ENCODE measurements at places on chromosomes 2 and 18.
A peak's percentile ranks its signal among the peaks of the same experiment; 100 is the strongest.

DNA sequence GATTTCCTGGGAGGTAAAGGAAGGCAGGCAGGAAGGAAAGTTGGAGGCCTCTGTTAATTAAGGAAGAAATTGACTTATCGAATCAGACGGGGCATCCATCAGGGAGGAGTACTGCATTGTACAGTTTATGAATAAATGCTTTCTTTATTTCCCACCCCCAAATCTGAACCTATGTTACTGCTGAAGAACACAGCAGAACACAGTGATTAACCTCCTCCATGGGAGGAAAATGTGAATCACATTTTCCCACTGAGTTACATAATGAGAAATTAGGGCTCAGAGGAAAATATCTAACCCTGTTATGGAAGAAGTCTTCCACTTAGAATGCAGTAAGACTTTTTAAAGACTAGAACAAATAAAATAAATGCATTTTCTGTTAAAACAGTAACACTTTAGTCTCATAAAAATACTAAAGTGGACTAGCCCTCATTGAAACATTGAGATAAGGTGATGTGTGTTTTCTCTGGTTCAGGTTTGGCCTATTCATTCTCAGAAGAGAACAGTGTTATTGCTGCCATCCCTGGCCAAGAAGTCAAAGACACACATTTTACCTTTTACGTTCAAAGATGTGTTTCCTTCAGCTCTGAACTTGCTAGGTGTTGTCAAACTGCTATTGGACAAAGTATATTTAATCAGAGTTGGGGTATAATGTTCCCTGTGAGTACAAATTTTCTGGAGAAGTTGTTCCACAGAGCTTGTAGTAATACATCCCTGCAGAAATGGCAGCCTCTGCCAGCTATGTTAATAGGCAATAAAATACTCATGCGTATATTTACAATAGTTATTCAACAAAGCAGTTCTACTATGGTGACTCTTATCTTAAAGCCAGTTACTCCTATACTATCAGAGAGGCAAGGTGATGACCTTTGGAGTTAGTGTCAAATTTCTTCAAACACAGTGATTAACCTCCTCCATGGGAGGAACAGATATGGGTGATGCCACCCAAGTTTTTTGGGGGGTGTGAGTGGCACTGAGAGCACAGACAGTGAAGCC lies 11.1 kb downstream of the DNAH6 start:
- no peak for DNase-seq

DNA sequence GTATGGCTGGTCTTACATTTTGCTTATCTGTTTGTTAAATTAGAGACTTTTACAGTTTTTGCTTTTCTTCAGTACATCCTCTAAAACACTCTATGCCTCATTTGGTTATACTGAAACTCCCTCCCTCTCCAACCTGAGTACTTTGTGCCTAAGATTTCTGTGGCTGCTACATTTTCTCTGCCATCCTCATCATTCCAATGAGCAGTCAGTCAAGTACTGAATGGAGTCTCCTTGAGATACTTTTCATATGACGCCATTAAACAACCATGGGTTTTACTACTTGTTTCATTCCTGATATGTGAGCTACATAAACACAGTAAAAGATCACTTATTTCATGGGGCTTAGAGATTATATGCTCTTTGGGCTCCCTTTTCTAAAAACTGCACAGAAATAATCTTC lies 196.7 kb upstream of the EPC2 start:
- no peak for DNase-seq

- no peak for DNase-seq
Observed at GRCh38 chr2:112153501-112153900, 15.3 kb downstream of the FBLN7 start.

GRCh38 chr2:75994759-75995158 lies 284.0 kb upstream of the GCFC2 start:
- no peak for DNase-seq

GRCh38 chr18:74715865-74716712 lies 118.4 kb downstream of the ZNF407 start:
- no peak for DNase-seq

DNA sequence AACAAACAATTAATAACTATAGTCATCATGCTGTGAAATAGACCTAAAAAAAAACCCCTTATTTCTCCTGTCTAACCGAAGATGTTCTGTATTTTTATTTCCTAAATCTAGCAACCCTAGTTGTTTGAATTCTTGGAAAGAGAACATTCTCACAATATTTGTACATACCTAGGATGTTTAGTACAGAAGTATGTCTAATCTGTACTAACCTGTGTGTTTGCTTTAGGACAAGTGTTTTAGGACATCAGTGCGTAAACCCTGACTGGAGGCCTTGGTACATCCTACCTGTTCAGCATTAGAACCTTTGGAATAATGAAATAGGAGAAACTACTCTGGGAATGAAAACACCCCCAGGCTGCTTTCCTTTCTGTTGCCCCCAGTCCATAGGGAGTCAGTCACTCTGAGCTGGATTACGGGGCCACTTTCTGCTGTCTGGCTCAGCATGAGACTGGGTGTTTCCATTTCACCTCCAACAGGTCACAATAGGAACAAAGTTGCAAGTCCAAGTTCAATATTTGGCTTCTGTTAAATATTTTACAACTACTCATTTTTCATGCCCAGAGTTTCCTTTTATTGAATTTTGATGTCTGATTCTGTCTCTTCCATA lies 114.7 kb downstream of the MTX2 start:
- DNase-seq = no peak

- no peak for DNase-seq
Observed at GRCh38 chr18:79631096-79631507, 48.5 kb upstream of the CTDP1 start.

GRCh38 chr2:234478121-234478858 lies 18.6 kb downstream of the ARL4C start:
- no peak for DNase-seq

GRCh38 chr2:66573821-66574233 lies 138.9 kb downstream of the MEIS1 start:
- no peak for DNase-seq

GRCh38 chr2:21539685-21540084 lies 415.9 kb downstream of the TDRD15 start:
- no peak for DNase-seq

DNA sequence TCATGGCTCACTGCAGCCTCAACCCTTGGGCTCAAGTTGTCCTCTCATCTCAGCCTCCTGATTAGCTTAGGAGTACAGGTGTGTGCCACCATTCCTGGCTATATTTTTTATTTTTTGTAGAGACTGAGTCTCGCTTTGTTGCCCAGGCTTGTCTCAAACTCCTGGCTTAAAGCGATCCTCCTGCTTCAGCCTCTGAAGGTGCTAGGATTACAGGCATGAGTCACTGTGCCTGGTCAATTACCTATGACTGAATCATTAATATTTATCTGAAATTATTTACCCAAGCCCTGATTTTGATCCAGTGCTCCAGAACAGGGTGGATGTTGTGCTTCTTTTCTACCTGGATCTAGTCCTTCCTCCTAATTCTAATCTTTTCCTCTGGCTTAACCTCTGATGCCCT lies 87.8 kb downstream of the MAP2 start:
- no peak for DNase-seq

- no peak for DNase-seq
Observed at GRCh38 chr2:170323743-170324142, 145.8 kb downstream of the MYO3B start.

- DNase-seq = no peak
Observed at GRCh38 chr2:181037922-181038321, 57.5 kb downstream of the UBE2E3 start.

DNA sequence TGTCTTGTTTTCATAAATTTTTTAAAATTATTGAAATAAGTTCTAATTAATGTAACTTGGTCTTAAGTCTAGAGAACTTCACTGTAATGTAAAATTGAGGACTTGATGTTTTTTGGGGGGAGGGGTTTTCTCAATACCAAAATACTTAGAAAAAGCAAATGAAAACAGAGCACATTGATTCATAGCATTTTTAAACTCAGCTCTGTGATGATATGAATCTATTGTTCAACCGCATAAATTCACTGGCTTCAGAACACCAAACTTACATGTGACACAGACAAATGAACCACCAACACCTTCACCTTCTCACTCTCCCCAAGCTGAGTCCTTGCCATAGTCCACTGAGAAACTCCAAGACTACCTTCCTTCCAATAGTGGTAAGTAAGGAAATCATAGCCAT lies 108.2 kb downstream of the ZNF521 start:
- no peak for DNase-seq

- DNase-seq = no peak
Observed at GRCh38 chr2:80638783-80639182, 334.2 kb upstream of the LRRTM1 start.

- DNase-seq = peak; percentile 64
Observed at GRCh38 chr2:209472112-209472832, 48.4 kb downstream of the MAP2 start.

DNA sequence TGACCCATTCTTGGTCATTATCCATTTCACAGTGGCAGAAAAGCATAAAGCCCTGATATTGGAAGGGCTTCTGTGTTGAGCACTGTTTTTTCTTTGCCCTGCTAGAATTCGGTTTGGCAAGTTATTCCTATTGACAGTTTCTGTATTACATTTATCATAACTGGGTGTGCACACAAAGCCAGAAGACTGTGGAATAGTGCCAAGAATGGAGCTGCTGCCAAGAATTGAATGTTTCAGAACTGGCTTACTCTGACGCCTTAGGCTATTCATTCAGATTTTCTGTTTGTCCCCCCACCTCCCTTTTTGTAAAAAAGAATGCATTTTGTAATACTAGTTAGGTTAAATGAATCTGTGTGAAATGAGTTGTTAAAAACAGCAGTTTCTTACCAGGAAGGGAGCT lies 12.7 kb downstream of the KDM3A start:
- DNase-seq = no peak

- no peak for DNase-seq
Observed at GRCh38 chr2:237446338-237446665, 32.3 kb upstream of the COL6A3 start.

DNA sequence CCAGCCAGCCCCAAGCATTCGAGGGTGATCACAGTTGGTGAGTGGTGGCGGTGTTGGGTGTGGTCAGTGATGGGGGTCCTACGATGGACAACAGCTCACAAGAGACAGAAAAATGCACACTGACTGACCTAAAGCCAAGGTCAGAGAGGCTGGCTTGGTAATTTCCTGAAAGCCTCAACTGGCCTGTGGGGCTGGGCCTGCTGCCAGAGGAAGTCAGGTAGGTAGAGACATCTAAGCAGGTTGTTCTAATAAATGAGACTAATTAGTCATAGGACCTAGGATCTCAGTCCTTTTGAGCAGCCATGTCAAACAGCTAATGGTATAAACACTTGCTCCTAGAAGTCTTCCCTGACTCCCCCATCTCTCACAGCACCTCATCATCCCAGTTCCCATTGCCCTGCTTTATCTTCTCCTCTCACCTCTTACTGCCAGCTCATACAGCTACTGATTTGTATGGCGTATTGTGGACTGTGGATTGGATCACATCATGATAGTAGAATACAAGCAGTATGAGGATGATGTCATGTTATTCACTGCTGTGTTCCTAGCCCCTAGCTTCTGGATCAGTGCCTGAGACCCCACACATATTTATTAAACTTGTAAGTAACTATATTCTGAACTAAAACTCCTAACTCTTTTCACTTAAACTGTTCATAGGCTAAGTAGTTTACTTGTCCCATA lies 262.9 kb upstream of the KLHL29 start:
- DNase-seq = no peak

DNA sequence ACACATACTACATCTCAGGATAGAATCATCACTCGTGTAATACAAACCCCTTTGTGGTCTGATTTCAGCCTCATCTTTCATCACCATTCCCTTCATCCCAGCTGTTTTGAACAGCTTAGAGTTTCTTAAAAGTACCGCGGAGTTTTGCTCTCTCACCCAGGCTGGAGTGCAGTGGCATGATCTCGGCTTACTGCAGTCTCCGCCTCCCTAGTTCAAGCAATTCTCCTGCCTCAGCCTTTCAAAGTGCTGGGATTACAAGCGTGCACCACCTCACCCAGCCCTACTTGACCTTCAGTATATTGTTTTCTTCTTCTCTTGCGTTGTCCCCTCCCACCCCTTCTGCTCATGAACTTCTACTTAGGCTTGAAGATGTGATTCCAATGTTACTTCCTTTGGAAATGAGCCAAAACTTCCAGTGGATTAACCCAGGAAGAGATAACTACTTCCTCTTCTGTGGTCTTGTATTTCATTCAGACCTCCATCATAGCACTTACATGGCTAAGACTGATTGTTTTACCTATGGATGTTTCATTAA lies 15.8 kb downstream of the ERLEC1 start:
- DNase-seq = no peak

DNA sequence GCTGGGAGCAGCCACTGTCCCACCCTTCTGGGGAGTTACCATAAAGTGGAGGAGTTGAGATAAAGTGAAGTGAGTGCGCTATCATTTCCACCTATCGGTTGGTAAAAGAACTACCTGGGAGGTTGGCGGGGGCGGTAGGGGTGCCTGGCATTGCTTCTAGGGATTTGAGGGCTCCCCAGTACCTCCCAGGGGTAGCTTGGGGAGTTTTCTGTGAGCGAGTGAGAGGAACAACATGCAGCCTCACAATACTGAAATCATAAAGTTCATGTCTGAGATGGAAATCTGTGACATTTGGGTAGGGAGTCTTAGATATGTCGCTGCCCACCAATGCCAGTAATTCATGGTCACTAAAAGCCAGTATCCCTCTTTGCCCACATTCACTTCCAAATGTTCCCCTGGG lies 68.7 kb downstream of the PRKCE start:
- no peak for DNase-seq

DNA sequence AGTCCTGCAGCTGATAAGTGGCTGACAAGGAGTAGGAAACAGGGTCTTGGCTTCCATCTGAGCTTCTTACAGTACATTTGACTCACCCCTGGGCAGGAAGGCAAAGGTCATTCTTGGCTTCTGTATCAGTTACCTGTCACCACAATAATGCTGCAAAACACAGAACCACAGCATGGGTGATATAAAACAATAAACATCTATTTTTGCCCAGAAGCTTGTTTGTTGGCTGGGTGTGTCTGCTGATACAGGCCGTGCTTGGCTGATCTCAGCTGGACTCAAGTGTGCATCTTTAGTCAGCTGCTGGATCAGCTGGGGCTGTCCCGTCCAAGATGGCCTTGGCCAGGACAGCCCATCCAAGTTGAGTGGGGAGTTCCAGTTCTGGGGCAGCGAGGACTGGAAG lies 34.7 kb downstream of the ONECUT2 start:
- DNase-seq = no peak

GRCh38 chr2:163701399-163702195 lies 34.2 kb downstream of the FIGN start:
- DNase-seq = no peak

DNA sequence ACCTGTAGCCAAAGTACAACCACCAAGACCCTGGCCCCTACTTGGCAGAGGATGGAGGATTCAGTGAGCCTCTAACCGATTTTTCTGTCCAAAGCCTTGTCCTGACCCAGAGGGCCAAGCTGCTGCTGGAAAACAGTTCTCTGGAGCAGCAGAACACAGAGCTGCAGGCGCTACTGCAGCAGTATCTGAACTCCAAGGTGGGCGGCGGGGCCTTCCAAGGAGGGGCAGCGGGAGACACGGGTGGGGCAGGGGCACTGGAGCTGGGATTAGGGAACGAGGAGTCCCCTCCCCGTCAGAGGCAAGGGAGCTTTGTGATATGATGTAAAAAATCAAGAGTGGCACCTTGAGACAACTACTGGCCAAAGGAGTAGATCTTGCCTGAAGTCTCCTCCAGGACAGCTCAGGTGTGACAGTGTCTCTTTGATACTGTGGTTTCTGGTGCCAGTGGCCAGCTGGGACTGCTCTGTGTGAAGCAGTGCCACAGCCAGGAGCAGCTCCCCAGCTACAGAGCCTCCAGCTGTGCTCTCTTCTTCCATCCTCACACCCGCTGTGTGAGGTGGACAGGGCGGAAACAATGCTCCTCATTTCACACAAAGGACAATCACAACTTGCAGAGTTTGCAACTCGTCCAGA lies 22.8 kb downstream of the OTOF start:
- DNase-seq = no peak
